Uterus (tissue), 4 donors: ENCODE measurements at places on chromosomes 11 and 22. TPM values are rescaled to one million over a fixed set of nuclear protein-coding genes. Genes with fewer than 3 reads are reported as not detected.

DNA sequence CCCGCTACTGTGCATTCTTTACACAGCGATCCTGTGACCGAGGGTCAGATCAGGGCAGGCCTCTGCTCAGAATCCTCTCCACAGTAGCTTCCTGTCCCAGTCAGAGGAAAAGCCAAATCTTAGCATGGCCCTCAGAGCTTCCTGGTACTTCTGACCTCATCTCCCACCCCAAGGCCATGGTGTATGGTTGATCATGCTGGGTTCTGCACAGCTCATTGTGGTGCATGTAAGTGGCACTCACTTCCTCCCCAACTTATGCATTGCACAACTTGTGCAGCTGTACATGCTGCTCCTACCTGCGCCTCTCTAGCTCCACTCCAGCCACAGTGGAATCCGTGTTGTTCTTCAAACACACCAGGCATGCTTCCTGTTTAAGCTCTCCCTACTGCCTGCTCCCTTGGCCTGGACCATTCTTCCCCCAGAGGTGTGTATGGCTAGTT, 20.3 kb downstream of the BMAL1 start:
- no peak overlapping the region for H3K4me3 ChIP-seq
- no peaks in the 10 kb centered on the region for H3K4me1 ChIP-seq
- H3K27ac ChIP-seq: no peak overlapping the region
- DNase-seq: no peak

DNA sequence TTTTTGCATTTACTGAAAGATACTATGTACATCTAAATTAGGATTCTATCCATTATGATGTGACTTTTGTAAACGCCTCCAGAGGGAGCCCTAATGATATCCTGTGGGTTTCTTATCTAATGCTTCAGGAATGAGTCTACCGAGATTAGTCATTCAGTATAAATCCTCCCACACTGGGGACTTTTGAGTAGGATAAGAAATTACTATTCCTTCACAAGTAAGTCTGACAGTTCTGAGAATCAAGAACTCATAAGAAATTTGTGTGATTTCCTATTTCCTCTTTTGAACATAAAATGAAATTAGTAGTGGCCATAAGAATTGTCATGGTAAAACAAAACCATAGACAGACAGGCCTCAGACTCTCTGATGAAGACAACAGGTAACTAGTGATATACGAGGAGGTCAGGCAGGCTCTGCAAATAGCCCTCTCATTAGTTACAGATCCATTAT, 10.0 kb upstream of the OR5M1 start:
- no peaks in the 10 kb centered on the region for H3K4me1 ChIP-seq
- no peak overlapping the region for H3K27ac ChIP-seq
- H3K27me3 ChIP-seq: no peaks in the 10 kb centered on the region
- H3K4me3 ChIP-seq: no peak overlapping the region

ALDH3B2 gene
- not detected for total RNA-seq

DNA sequence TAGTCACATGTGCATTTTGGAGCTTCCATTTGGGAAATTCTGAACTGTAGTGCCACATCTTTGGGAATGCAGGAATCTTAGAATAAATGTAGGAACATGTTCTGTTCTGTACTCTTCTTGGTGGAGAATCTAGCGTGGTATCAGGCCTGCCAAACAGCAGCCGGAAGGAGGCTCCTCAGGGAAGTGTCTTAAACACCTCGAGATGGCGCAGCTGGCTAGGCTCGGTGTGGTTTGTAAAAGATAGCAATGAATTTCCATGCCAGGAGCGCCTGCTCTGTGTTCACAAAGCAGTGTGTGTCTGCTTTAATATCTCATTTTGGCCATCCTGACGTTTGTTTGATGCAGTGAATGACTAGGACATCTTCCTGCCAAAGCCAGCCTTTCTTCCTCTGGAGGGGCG, 145.1 kb downstream of the ATXN10 start:
- no peak for DNase-seq
- no peak overlapping the region for H3K4me3 ChIP-seq
- H3K4me1 ChIP-seq: no peaks in the 10 kb centered on the region
- no peaks in the 10 kb centered on the region for H3K36me3 ChIP-seq

GAL3ST3 gene
- 2.1 TPM for total RNA-seq

SLC22A6 gene
- total RNA-seq: not detected

DNA sequence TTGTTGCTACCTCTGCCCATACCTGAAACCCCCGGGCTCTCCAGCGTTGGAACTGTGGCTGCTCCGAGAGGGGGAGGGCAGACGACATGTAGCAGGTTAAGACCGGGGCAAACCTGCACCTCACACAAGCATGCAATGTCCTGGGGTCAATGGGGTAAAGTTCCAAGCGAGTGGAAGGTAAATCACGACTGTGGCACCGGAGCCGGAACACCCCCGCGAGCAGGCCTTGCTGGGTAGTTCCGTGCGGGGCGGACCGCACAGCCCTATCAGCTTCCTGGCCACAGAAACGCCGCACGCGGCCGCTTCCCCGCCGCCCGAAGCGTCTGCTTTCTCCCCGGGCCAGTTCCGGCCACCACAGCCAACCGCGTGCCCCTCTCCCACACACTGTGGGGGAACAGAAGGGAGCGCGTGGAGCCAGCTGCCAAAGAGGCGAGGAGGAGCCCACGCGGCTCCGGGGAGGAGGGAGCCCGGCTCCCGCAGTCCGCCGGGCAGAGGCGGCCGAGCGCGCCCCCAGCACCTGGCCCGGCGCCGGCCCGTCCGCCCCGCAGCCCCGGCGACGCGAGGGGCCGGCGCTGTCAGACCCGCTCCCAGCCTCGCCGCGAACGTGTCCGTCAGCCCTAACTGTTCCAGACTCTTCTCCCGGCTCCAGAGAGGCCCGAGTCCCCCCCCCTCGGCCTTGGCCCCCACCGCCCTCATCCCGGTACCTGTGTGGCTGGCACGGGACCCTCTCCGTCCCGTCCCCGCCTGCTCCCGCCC, 1.6 kb downstream of the SPTBN2 start:
- H3K27me3 ChIP-seq: no peaks in the 10 kb centered on the region
- H3K4me1 ChIP-seq: no peaks in the 10 kb centered on the region
- no peak overlapping the region for H3K27ac ChIP-seq
- DNase-seq: peak; percentile 33

DNA sequence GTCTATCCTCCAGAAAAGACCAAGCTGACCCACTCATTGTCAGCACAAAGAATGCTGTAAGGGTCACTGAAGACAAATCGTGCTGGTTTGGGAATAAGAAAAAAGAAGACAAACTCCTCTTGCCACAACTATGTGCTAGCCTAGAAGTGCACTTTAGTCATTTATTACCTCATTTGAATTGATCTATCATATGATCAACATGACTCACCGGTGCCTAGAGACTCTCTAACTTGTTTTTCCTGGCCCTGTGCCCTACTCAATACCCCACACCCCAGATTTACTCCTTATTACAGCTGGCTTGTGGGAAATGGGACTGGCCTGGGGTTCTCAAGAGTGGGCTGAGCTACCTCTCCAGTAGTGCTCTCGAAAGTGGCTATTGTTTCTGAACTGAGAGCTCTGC, 35.9 kb upstream of the HORMAD2 start:
- H3K36me3 ChIP-seq: no peaks in the 10 kb centered on the region
- H3K4me3 ChIP-seq: no peak overlapping the region
- DNase-seq: no peak
- H3K4me1 ChIP-seq: peaks cover 2% of the 10 kb centered on the region
- H3K27me3 ChIP-seq: no peaks in the 10 kb centered on the region

TMPRSS4 gene
- not detected for total RNA-seq

DNA sequence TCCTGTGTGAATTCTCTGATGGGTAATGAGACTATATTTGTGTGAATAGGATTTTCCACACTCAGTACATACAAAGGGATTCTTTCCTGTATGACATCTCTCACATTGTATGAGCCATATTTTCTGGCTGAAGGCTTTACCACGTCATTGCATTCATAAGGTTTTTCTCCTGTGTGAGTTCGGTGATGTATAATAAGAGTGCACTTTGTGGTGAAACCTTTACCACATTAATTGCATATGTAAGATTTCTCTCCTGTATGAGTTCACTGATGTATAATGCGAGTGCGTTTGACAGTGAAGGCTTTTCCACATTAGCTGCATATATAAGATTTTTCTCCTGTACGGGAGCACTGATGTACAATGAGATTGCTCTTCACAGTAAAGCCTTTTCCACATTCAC, 455.4 kb upstream of the CNTN5 start:
- DNase-seq: no peak
- H3K4me3 ChIP-seq: no peak overlapping the region
- no peaks in the 10 kb centered on the region for H3K4me1 ChIP-seq
- no peak overlapping the region for H3K27ac ChIP-seq
- no peaks in the 10 kb centered on the region for H3K36me3 ChIP-seq

DNA sequence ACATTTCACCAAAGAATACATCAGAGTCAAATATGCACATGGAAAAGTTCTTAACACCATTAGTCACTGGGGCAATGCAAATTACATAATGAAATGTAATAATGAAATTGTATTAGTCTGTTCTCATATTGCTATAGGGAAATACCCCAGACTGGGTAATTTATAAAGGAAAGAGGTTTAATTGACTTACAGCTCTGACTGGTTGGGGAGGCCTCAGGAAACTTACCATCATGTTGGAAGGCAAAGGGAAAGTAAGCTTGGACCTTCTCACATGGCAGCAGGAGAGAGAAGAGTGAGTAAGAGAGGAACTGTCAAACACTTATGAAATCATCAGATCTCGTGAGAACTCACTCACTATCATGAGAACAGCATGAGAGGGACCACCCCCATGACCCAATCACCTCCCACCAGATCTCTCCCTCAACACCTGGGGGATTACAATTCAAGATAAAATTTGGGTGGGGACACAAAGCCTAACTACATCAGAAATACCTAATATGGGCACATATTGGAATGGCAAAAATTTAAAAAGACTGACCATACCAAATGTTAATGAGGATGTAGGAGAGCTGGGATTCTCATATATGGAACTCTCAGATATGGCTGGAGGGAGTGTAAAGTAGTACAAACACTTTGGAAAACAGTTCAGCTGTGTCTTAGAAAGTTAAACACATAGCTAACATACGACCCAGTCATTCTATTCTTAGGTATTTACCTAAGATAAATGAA, 65.1 kb upstream of the CD44 start:
- no peak for DNase-seq
- peak overlapping the region; percentile 52 for H3K27ac ChIP-seq
- H3K27me3 ChIP-seq: no peaks in the 10 kb centered on the region
- no peaks in the 10 kb centered on the region for H3K4me1 ChIP-seq
- H3K36me3 ChIP-seq: no peaks in the 10 kb centered on the region

FGF19 gene
- total RNA-seq: 0.97 TPM

DNA sequence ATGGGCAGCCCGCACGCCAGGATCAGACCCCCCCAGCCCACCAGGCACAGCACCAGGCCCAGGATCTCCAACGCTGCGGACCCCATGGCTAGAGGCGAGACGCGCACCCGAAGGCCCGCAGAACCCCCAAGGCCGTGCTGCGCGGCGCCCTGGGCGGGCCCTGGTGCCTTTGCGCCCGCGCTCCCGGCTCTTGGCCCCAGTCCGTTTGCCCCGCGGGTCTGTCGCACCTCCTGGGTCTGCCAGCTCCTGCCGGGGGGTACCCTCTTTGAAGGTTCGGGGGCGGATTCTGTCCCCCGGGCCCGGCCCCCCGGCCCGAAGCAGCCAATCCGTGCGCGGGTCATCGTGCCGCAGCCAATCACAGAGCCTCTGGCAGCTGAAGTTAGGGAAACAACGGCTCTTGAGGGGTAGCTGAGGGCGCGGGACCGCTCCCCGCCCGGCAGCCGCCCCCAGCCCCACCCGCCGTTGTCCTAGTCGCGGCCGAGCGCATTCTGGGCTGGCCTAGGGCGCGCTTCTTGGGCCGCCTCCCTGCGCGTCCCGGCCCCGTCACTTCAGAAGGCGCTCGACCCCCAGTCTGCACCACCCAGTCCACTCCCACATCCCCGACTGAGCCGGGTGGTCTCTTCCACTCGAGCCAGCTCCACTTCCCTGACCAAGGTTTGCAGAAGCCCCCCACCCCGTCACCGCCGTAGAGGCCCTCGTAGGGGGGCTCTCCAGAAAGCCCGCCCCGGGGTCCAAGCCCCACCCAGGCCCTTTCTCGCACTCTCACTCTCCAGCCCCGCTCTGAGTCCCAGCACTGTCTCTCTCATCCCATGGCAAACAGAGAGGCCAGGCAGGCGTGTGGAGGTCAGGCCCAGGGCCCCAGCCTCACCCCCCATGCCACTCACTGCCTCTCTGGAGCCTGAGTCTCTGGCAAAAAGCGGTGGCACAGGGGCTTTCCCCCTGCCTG, at the start of gene CLDN5:
Gene CLDN5 (minus strand): TSS at position 241 of the 946 bp plus-strand sequence. CDS start 155 bp downstream, at position 86.
- H3K27me3 ChIP-seq: no peaks in the 10 kb centered on the region
- DNase-seq: peak; percentile 37
- peak within 1 kb of the TSS; percentile 27 for H3K4me3 ChIP-seq

DNA sequence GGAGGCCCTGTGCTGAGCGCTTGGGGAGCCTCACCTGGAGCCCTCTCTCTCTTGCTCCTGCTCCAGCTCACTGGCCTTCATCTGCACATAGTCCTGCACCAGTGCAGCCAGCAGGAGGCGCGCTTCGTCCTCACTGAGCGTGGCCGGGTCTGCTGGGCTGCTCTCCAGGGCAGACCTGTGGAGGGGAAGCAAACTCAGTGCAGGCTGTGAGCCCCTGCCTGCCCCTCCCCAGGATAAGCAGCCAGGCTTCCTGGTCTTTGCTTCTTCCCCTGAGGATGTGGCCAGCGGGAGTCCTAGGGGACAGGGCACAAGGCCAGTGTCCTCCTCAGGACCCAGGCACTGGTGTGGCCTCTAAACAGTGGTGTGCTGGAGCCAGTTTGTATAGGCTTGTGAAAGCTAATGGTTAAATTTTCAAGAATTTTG, 2.2 kb downstream of the CALCA start:
- no peaks in the 10 kb centered on the region for H3K36me3 ChIP-seq
- H3K27me3 ChIP-seq: no peaks in the 10 kb centered on the region
- no peak overlapping the region for H3K4me3 ChIP-seq
- no peak for DNase-seq
- H3K4me1 ChIP-seq: peaks cover 12% of the 10 kb centered on the region

MMP10 gene
- not detected for total RNA-seq

OR6T1 gene
- not detected for total RNA-seq

DNA sequence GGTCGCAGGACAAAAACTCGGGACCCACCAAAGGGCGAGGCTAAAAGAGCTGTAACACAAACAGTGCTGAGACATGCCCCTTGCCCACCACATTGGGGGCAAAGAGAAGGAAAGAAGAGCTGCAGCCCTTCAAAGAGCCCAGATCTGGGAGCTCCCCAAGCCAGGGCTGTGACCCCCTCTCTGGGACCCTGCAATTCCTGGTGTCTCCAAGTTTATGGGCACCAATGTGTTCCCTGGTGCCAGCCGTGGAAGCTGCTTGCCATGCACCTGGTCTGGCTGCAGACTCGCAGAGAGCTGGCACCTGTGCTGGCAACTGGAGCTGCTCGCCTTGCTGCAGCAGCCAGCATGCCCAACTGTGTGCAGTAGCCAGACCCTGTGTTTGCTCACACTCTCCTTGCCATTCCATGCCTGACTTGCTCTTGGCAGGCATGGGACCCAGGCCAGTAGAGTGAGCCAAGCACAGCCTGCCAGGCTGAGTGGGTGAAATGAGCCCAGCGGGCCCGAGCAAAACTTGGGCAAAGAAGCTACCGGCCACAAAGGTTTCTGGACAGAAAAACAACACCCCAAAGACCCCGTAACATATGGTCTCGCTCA, 16.0 kb downstream of the RRP8 start:
- DNase-seq: no peak
- H3K27me3 ChIP-seq: no peaks in the 10 kb centered on the region
- H3K36me3 ChIP-seq: no peaks in the 10 kb centered on the region
- H3K27ac ChIP-seq: no peak overlapping the region
